MG63 (cell line): ENCODE measurements at places on chromosomes 12 and 14.

GRCh38 chr14:91412939-91413338 lies 4.7 kb downstream of the CCDC88C start:
- no peak for DNase-seq

GRCh38 chr12:24560192-24560775 lies 388.6 kb downstream of the BCAT1 start:
- no peak for DNase-seq

DNA sequence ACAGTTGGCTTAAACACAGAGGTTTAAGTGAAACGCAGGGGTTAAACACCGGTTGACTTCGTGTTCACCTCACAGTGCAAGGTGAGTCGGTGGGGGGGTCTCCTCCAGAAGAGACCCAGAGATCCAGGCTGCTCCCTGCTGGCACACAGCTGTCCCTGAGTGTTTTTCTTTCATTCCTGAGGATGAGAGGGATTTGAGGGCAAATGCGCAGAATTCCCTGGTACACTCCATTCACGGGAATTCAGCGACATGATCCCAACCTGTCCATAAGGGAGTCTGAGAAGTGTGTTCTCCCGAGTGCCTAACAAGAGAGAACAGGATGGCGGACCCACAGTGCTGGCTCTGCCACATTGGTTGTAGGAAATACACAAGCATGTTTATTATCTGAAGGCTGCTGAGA lies 107.2 kb upstream of the ESRRB start:
- no peak for DNase-seq

DNA sequence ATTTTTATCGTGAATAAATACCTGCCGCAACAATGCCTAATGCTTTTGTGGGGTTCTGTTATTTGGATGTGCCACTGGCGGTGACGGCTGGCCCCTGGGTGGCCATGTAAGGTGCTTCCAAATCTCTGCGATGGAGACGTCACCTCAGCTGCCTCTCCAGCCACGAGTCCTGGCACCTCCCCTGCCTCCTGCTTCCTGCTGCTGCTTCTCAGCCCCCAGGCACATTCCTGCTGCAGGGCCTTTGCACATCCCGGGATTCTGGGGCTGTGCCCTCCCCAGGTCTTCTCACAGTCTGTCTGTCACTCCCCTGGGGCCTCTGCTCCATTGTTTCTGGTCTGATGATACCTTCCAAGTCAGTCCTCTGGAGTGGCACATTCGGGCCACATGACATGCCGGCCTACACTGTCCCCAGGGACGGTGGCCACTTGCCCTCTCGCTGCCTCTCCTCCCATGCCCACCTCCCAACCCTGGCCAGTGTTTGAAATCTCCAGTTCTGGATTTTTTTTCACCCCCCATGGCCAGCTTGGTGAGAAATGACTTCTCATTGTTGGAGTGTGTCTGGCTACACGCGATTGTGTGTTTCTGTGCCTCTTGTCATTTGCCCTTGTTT lies 151.8 kb downstream of the KIF26A start:
- DNase-seq, result no peak

DNA sequence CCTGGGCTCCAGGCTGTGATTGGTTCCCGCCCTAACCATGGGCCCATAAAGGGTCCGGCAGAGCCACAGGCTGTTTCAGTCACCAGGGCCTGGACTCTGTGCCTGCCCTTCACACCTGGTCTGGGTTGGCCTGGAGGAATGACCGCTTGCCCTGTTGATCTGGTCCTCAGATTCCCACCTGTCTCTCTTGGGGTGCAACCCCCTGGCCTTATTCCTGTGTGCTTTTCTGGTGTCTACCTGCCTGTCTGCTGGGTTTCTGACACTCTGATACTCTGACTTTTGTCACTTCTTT lies 2.9 kb upstream of the KRT83 start:
- DNase-seq, result no peak
